Stimulated activated CD4-positive, alpha-beta T cell treated with anti-CD3 and anti-CD28 coated beads, Interleukin-12 subunit alpha, Interleukin-12 subunit beta, amount 100 ng/mL, for 48 hours (primary cell): ENCODE measurements at places on chromosomes 2 and 18.

- no peak for DNase-seq
Observed at GRCh38 chr2:71078624-71079023, 10.2 kb downstream of the NAGK start.

DNA sequence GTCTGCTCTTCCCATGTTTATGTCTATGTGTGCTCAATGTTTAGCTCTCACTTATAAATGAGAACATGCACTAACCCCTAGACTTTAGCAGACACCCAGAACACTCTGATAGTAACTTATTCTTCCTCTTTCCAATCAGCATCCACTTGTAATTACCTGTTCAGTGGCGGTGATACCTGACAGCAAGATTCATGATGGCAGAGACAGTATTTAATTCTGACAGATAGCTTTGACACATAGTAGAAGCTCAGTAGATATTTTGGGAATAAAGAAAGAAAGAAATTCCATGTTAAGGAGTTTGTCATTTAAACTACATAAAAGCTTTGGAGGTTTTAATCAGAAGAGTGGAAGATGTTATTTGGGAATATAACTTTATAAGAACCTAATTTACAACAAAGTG, 171.3 kb downstream of the CDH7 start:
- no peak for DNase-seq

GRCh38 chr2:85854166-85854509, 34.7 kb downstream of the ST3GAL5 start:
- no peak for DNase-seq

DNA sequence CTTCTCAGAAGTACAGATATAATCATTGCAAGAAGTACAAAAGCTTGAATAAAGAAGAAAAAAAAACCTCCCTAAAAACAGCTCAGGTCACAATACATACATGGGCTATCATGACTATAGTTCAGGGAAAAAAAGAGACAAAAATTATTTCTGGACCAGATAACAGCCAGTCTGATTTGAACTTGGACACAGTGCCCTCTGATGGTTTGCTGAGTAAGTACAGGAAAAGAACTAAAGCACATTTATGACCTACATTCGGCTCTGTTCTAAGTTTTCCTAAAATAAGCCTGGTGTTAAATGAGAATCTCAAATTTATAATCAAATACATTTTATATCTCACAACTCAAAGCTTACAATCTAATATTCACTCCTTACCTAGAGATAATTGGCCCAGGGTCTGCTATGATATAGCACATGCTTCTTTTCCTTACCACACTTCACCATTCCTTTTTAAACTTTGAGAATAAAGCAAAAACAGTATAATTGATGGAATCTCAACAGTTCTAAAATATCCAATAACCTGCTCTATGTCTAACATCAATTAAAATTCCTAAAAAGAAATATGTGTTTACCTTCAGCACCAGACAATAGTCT, 81.1 kb downstream of the RAPH1 start:
- DNase-seq, result no peak

DNA sequence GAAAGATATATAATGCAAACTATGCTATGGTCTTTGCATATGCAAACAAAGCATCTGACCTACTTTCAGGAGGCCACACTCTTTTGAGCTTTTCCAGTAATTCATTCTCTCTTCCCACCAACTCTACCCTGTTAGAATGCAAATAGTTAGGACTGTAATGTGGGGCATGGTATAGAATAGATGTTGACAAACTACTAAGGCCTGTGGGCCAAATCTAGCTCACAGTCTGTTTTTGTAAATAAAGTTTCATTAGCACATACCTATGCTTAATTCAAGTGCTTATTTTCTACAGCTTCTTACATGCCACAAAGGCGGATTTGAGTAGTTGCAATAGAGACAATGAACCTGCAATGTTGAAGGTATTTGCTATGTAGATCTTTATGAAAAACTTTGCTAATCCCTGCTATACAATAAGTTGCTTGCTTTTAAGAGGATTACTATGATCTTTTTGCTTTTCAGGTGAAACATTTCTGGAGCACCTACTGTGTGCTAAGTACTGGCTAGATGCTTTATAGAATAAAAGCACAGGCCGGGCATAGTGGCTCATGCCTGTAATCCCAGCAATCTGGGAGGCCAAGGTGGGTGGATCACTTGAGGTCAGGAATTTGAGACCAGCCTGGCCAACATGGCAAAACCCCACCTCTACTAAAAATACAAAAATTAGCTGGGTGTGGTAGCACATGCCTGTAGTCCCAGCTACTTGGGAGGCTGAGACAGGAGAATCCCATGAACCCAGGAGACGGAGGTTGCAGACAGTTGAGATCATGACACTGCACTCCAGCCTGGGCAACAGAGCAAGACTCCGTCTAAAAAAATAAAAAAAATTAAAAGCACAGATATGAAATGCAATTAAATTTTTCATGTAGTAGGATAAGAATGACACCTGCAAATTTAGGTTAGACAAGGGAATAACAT, 267.8 kb downstream of the DPP10 start:
- no peak for DNase-seq

DNA sequence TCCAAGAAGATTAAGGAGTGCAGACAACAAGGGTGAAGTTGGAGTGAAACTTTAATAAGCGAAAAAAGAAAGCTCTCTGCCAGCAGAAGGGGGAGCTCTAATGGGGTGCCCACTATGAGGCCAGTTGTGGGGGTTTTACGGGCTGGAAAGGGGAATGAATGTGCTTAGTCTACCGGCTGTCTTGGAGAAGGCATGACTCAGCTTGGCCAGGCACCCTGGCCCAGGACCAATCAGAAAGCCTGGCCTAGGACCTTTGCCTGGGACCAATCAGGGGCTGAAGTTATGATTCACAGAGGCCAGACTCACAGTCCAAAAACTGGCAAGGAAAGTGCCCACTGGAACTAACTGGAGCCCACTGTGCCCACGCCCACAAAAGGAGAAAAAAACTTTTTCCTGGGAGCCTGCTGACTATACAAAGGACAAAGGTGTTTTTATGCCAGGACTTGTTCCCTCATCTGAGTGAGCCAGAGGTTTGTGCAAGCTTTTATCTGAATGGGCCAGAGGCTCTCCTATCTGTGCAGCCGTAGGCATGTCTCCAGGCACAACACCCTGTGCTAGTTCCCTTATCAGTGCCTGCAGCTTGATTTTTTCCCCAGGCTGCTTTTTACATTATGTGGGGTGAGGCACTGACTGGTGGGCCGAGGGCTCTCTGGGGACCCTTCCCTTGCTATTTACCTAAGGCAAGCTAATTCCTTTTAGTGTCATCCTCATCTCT, 18.6 kb downstream of the CMPK2 start:
- DNase-seq, result no peak

DNA sequence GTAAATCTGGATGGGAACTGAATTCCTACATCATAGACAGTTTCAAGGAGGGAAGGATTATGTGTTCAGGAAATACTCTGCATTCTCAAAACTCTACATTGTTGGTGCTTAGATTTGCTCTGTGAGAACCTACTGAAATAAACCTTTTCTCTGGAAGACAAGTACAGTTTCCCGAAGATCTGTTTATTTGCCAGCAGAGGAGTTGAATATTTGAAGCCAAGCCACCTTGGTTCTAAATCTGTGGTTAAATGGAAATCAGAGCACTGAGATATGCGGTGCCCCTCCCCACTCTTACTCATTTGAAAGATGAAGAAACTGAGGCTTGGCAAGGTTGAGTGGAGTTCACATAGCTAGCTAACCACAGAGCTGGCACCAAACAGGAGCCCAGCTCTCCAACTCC, 146.3 kb upstream of the CTAGE1 start:
- DNase-seq, result no peak

- no peak for DNase-seq
Observed at GRCh38 chr2:43777306-43777926, 3.6 kb downstream of the DYNC2LI1 start.

DNA sequence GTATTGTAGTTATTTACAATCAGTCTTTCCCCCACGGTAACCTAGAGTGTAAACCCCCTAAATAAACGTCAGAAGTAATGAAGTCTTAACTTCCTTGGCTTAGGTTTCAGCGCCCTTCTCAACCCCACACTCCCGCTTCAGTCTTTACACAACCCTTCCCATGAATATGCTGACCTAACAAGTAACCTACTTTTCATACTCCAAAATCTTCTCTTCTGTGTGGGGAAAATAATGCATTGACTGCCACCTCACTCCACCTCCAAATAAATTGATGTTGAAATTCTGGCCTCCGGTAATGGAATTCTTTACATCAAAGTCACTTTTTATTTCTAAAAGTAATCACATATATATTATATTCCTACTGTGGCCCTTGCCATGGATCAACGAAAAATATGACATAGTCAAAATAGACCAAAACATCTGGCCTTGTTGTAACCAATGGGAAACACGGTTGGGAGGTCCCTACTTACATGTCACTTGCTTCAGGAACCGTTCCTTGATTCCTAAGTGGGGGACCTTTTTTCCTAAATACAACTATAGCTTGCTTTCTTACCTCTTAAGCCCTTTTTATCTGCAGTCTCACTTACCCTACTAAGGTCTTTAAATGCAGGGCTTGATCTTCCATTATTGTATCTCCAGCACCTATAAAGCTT, 961 bp downstream of the GEN1 start:
- DNase-seq, result no peak

DNA sequence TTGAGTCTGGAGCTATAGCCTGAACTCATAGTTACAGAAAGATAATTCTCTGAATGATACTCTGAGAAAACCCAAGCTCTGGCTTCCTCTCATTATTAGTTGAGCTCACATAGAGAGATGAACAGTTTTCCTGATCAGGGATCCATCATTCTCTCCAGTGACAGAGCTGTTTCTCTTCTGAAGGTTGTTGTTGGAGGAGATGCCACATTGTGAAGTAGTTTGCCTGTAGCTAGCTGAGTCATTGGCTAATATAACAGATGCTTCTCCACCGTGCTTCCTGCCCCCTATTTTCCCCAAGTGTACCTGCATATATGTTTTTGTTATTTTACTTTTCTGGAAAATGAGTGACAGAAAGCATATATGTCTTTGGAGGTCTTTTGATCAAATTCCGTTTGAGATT, 64.6 kb downstream of the OSBPL6 start:
- DNase-seq, result no peak

GRCh38 chr2:197240421-197241041, 70.0 kb downstream of the ANKRD44 start:
- no peak for DNase-seq

DNA sequence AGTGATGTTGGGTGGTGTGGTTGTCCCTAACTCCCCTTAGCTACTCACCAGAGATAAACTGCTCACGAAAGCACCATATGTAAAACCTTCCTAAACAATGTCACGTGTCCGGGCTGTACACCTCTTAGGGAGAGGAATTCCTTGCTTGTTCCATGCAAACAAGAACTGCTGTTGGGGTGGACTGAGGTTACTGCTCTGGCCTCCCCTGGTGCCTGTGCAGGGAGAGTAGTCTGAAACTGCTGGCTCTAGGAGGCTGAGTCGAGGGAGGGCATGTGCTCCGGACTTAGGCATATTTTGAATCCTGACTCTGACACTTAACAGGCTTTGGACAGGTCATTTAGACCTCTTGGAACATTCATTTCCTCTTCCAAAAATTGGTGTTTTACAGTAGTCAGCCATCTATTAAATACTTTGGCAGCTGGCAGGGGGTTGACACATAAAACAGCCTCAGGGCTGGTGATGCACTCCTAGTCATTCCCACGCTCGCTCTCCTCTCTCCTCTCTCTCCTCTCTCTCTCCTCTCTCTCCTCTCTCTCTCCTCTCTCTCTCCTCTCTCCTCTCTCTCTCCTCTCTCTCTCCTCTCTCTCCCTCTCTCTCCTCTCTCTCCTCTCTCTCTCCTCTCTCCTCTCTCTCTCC, 10.6 kb downstream of the THNSL2 start:
- DNase-seq, result no peak

- DNase-seq, result no peak
Observed at GRCh38 chr2:185502351-185502750, 236.3 kb upstream of the FSIP2 start.

DNA sequence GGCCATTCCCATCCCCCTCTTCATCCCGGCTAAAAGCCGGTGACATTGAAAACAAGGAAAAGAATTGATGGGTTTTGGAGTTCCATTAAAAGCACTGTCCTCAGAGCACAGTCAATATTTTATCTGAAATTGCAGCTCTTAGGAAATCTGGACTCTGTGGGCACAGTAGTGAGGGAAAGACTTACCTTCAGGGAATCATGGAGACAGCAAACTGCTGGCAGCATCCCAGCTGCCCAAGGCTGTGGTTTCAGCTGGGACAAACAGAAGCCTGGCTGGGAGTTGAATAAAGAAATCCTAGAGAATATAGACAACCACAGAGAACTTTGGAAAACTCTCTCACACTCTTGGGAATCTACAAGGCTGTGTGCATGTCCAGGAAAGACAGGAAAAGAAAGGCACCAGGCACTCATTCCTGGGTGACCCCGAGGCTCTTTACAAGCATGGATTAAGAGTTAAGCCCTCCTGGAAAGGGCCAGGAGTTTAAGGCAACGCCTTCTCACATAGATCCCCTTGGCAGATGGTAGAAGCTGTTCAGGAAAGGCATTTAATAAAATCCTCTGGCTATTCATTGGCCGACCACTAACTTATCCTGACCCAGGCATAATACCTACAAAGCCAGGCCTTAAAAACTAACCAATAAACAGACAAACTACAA, 255.1 kb downstream of the MYT1L start:
- DNase-seq, result no peak

GRCh38 chr18:68270017-68270416, 444.9 kb downstream of the TMX3 start:
- DNase-seq, result no peak

DNA sequence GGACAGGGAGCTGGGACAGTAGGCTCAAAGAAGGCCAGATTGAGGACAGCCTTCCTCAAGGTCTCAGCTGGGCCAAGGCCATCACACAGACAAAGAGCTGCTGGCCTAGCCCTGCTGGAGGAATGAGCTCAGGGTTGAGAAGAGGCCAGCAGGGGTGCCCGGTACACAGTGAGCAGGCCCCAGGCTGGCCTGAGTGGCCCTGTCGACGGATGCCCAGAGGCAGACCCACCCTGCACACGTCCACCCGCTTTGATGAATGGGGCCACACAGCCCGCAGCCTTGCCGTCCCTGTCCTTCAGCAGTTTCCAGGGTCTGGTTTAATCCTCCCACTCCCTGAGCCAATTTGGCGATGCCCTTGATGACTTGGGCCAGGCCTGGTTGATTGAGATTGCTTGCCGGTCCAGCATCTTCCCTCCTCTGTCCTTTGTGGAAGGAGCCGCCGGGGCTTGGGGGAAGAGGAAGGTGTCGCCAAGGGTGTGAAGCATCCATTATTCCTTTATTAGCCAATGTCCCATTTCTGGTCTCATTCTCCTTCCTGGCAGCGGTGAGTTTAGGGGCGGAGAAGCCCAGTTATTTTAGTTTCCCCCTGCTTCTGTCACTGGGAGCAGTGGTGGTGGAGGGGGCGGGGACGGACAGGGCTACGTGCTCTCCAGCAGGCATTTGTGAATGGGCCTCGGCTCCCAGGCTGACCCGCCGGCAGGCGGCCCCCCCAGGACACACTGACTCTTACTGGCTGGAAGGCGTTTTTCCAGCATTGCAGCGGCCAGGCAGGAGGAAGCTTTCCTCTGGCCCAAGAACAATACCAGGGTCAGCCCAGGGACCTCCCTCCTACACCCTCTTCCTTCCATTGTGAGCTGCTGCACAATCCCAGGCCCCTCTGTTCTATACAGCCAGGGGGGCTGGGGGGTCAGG, 141.8 kb downstream of the CTIF start:
- no peak for DNase-seq
